ENCODE measurements at places on chromosomes 12 and 14.

DNA sequence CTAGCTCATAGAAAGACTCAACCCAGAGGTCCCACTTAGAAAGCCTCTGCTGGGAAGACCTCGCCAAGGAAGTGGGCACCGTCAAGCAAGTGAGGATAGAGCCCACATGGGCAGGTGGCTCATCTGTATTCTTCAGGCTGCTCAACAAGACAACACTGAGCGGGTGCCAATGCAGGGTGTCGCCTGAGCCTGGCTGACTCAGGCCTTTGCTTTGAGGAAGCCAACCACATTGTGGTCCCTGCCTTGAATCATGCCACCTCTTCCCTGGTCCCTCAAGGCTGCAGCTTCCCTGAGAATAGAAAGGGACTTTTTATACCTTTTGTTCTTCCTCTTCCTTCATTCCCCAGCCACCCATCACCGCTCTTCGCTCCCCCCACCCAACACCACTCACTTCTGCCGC is 2.1 kb upstream of the RNASE13 start:
- DNase-seq = no peak

- DNase-seq = peak; percentile 19
Measured at GRCh38 chr14:68182492-68182891, 362.9 kb downstream of the RAD51B start.

- DNase-seq = no peak
Measured at GRCh38 chr12:2891240-2892053, 756 bp downstream of the TULP3 start.

GRCh38 chr14:100065111-100065871 is at the start of gene EVL:
Gene EVL (plus strand): TSS chr14:100065422. CDS start chr14:100065501, 79 bp downstream.
- peak; percentile 68 for DNase-seq

DNA sequence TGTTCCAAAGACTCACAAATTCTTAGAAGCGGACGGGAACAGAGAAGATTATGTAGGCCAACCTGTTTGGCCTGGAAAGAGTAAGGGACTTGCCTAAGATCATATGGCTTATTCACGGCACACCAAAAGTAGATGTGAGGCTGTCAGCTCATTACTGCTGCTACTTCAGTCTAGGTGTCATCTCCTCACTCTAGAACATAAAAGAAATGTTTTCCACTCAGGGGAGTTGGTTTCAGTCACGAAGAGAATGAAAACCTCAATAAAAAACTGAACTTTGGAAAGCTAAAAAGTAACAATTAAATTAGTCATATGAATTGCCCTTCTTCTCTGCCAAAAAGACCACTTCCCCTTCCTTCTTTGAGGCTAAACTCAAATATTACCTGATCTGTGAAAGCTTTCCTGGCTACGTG is 658 bp upstream of the CEP128 start:
- DNase-seq = no peak

DNA sequence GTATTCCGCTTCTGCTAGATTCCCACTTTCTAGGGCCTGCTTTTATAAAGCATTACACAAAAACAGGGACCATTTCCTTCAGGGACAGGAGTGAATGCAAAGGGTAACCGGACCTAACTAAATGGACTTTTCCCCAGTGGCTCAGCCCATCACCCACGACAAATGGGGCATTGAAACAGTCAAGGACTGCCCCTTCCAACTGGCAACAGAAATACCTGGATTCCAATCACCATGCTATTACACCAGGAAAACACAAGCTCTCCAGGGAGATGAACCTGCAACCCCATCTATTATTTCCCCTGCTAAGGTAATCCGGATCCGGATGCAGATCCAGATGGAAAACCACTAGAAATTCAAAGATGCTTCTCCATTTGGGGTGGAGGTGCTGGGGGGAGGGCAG is 1.0 kb downstream of the MPHOSPH9 start:
- no peak for DNase-seq

GRCh38 chr12:43362910-43363694 is 188.9 kb downstream of the ADAMTS20 start:
- DNase-seq = no peak

GRCh38 chr14:38243696-38244240 is 12.1 kb downstream of the CLEC14A start:
- no peak for DNase-seq

DNA sequence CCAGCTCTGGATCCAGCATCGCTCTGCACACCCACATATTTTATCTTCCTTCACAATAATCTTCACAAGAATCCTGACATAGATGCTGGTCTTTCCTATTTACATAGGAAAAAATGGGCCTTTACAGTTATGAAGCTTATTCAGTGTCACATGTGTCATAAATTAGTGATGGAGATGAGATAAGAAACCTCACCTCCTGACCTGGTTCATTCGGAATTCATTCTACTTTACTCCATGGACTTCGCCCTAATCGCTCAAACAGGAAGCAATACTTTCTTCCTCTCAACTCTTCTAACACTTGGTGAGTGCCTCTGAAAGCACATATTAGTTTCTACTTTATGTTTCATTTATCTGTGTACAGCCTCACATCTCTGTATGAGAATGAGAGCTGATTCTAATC is 12.0 kb upstream of the SINHCAF start:
- no peak for DNase-seq

- DNase-seq = no peak
Measured at GRCh38 chr14:71250791-71251190, 343.5 kb downstream of the PCNX1 start.
